A673 (cell line): ENCODE measurements at places on chromosomes 3 and 15. TPM values are rescaled to one million over a fixed set of nuclear protein-coding genes. Genes with fewer than 3 reads are reported as not detected.
A peak's percentile ranks its signal among the peaks of the same experiment; 100 is the strongest.

DNA sequence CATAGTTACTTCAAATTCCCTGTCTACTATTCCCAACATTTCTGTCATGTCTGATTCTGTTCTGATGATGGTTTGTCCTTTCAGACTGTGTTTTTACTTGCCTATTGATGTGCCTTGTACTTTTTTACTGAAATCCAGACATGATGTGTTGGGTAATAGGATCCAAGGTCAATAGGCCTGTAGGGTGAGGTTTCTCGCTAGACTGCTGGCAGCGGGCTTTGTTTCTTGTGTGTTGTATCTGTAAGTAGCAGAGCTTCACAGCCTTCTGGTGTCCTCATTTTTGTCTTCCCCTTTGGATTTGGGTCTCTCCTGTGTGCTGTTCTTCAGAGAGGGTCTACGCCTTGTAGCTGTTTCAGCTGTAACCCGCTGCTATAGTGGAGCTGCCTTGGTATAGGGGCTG, 140.3 kb downstream of the GABRG3 start:
- DNase-seq, result no peak

Gene GRAMD2A
- 0.20 and 0.43 TPM in 2 replicates for total RNA-seq

Gene ATG7
- 30.9 and 33.8 TPM in 2 replicates for total RNA-seq

DNA sequence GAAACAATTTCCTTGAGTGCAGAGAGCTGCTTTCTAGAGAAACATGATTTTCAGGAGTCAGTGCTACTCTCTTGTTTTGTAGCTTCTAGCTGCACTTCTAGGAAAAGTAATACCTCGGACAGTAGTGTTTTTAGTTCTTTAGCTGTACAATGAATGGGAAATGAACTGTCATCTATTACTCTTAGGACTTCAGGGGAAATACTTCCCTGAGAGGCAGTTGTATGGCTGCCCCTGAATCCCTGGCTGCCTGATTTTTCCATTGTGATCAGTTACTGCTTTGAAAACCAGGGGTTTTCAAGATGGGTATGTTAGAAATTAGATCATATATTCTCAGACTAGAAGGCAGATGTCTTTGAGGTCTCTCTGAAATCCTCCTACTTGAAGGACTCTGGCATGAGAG, 200.3 kb upstream of the SEMA6D start:
- DNase-seq, result no peak

DNA sequence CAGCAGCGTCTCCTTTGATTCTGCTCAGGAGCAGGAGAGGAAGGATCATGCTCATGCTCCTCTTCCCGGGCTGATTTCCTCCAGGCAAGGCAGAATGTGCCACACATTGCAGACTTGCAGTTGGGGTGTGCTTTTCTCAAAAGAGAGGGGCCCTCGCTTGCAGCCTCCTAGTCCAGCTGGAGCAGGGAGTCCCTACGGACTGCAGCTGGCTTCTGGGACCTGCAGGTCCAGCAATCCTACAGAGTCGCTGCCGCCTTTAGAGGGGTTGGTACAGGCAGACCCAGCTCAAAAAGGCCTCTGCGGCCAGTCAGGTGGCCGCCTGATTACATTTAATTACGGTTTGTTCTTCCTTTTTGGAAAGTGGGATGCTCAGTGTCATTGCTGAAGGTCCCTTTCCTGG, 173.9 kb downstream of the NSMCE3 start:
- DNase-seq, result no peak

DNA sequence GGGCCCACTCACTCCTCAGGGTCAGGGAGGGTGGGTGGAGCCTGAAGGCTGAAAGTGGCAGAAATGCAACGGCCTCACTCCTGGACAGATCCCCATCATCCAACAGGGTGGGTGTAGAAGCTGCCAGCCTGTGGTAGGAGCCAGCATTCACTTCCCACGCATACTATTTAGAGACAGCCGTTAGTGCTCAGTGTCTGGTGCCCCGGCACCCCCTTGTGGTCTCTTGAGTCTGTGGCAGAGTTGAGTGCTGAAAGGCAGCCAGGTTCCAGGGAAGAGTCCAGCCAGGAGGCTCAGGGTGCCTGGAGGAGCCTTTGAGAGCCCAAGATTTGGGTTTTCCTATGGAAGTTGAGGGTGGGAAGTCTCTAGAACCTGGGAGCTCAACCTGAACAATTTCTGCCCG, 2.1 kb upstream of the GNAT1 start:
- DNase-seq, result peak; percentile 77

DNA sequence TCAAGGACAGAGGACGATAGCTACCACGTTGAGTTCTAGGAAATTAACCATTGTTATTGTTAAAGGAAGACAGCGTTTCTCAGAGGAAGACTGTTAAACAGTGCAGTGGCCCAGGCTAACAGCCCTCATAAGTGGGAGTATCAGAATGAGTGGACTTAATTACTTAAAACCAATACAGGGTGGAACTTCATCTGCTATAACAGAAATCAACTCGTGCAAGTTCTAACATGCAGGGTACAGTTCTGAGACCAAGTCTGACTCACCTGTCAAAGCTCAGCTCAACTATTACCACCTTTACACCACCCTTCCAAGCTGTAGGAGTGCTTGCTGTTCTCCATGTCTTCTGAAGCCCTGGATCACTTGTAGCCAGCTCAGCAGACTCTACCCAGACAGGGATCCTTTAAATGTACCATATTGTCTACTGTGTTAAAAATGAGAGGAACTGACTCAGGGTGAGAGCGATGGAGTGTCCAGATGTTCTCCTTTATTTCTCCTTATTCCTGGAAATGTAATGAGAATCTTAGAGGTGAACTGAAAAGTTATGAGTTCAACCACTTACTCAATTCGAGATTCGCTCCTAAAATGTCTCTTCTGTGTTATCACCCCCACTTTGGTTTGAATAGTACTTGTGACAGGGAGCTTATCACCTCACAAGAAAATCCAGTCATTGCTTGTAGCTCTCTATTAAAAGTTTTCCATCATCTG, 26.5 kb downstream of the CD86 start:
- no peak for DNase-seq

DNA sequence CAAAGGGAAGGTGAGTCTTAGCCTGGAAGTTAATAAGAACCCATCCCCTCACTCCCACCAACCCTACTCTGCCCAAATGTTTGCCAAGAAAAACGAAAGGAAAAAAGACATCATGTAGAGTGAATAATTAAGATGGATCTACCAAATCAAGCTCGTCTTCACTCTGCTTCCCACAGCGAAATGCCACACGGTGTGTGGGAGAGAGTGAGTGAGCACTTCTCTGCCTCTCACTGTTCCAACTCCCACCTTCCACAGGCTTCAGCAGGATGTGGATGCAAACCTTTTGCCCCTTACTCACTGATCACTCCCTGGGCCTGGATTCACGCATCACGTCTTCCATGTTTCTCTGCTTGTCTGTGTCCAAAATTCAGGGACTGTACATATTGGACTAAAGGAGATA, 85.4 kb downstream of the WDR76 start:
- no peak for DNase-seq

Gene IGSF11
- total RNA-seq, result not detected in 2 replicates

Gene MNS1
- 28.7 and 29.9 TPM in 2 replicates for total RNA-seq

DNA sequence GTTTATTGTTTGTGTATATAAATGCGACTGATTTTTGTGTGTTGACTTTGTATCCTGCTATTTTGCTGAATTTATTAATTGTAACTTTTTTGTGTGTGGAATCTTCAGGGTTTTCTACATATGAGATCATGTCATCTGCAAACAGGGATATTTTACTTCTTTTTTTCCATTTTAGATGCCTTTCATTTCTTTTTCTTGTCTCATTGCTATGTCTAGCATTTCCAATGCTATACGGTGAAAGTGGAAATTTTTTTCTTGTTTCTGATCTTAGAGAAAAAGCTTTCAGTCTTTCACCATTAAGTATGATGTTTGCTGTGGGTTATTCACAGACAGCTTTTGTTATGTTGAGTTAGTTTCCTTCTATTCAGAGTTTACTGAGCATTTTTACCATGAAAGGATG, 31.4 kb downstream of the COMMD2 start:
- no peak for DNase-seq

- DNase-seq, result no peak
Measured at GRCh38 chr3:4587061-4587837, 94.1 kb downstream of the ITPR1 start.

- no peak for DNase-seq
Measured at GRCh38 chr15:89450076-89451006, 46.0 kb downstream of the RHCG start.
